ENCODE measurements at places on chromosomes 7 and 10. TPM values are rescaled to one million over a fixed set of nuclear protein-coding genes. Genes with fewer than 3 reads are reported as not detected.

SHH gene
- total RNA-seq, result 0.13 TPM

CYP51A1 gene
- 149 TPM for total RNA-seq

CTAGE6 gene
- 0.62 TPM for total RNA-seq

TES gene
- total RNA-seq, result 45.2 TPM

PDE6C gene
- total RNA-seq, result not detected

HNRNPF gene
- total RNA-seq, result 235 TPM

GNG11 gene
- total RNA-seq, result 93.0 TPM

ANXA8L1 gene
- not detected for total RNA-seq

SOSTDC1 gene
- total RNA-seq, result not detected

ACTR3C gene
- total RNA-seq, result not detected

ABCC2 gene
- total RNA-seq, result 0.25 TPM

PTPRN2 gene
- total RNA-seq, result 0.56 TPM

HELLS gene
- total RNA-seq, result 23.5 TPM

NRCAM gene
- 1.6 TPM for total RNA-seq

All from aortic smooth muscle cell (primary cell).